ENCODE measurements at places on chromosomes 3 and 15.
A peak's percentile ranks its signal among the peaks of the same experiment; 100 is the strongest.

DNA sequence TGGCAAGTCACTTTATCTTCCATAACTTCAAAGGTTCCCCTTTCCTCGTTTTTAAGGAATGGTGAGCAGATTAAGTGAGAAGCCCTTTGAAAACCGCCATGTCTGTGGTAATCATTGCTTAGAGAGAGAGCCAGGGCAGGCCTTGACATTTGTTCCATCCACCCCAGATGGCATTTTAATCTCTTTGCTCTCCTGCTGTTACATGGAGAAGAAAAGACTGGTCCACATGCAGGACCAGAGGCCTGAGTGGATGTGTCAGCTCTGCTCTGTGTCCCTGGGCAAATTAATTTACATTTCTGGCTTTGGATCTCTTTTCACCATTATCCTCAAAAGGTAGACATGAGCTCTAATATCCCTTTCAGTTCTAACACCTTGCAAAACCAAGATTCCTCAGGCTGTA is 157.3 kb upstream of the LPP start:
- DNase-seq, result no peak

- no peak for DNase-seq
Observed at GRCh38 chr3:184598574-184598927, 37.0 kb downstream of the EPHB3 start.

DNA sequence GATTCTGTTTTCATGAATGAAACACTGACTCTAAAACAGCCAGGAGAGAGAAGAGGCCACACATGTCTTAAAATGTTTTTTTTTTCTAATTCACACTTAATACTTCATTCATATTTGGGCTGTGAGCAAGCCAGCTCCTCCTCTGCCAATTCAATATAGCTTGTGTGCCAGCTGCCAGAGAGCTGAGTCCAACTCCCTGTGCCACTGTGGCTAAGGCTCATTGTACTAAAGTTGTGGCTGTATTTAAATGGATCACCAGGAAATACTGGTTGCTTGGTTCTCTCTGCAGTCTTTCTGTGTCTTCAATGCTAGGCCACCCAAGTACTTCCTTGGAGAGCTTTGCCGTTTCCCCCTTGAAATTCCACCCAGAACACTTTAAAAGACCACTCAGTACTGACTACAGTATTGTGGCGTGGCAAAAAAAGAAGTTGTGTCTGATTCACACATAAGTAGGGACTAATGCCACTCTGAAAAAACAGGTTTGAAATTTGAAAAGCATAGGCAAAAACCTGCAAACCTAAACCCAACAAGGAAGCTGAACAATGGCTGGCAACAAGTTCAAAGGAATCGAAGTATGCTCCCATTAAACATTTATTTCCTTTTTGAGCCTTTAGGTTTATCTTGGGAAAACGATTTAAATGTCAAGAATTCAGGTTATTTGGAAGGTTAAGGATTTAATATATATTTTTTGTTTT is 524.7 kb downstream of the DIPK2A start:
- no peak for DNase-seq

- DNase-seq, result no peak
Observed at GRCh38 chr15:83018436-83018835, 7.0 kb upstream of the C15orf40 start.

GRCh38 chr15:79988448-79989117 is 17.6 kb upstream of the BCL2A1 start:
- no peak for DNase-seq

DNA sequence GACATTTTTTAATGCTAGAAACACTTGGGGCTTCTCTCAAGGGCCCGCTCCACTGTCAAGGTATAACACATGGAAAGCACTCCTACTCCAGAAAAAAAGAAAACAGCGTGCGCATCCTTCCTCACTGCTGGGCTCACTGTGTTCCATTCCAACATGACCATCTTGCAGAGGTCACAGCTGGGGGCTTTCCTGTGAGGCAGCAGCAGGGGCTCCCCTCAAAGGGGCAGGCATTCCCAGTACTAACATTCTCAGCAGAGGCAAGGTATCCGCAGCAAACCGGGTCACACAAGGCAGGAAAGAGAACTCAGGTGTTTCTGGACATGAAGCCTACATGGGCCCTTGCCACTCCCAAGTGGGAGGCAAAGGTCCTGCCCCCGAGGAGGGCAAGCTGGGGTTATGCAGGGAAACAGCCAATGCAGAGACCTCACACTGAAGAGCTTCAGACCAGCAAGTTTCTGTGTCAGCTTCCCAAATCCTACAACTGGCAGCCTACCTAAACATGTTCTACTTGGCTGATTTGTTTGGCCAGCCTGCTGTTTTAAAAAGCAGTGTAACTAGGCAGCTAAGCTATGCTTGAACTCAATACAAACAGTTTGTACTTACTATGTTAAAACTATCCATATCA is 6.4 kb downstream of the BDH1 start:
- no peak for DNase-seq

GRCh38 chr15:26126819-26127387 is 263.8 kb upstream of the ATP10A start:
- no peak for DNase-seq

DNA sequence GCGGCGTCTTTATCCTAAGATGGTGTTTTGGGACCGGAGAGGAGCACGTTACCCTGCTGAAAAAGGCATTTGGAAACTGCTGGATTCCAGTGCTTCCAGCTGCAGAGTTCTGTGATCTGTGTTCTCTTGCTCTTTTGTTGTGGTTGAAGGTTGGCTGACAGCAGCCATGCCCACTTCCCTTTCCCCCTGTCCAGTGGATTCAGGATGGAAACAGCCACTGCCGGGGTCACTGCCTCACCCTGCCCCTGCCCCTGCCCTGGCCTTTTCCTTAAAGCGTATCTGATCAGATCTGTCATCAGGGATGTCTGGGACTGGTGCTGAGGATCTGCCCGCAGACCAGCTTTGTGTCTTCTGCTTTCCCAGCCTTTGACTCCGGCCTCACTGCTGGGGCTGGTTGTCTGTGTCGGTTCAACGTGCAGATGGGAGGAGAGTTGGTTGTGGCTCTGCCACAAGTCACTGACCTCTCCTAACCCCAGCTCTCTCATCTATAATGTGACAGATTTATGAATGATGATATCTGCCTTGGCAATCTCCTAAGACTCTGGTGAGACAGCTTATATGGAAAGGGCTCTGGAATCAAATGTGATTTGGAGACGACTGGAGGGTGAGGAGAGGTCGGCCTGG is 219.4 kb upstream of the BHLHE40 start:
- DNase-seq, result no peak

- DNase-seq, result no peak
Observed at GRCh38 chr3:47607335-47607734, 28.7 kb upstream of the CSPG5 start.

- no peak for DNase-seq
Observed at GRCh38 chr3:110123946-110124345, 786.6 kb upstream of the DPPA4 start.

GRCh38 chr3:194139071-194139813 is 3.3 kb downstream of the HES1 start:
- DNase-seq, result no peak

DNA sequence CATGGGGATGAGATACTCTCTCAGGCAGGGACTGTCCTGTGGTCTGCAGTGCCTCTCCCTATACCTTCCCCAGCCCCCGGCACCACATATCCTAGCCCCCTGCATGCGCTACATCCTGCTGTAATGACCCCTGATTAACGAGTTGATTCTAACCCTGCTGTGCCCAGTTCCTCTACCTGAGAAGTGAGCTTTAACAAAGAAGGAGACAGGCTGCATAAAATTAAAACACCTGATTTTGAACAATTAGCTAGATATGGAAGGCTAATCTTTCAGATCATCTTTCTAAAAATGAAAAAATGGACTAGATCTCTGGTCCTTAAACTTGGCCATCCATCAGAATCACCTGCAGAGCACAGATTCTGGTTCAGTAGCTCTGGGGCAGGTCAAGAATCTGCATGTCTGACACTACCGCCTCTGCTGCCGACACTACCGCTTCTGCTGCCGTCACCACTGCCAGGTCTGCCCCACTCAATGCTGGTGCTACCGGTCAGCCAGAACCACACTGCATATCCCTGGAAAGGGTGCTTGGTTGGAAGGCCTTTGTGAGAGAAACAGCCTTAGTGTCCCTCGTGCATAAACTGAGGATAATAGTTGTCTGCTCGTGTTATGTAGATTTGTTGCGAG is 33.6 kb upstream of the ZBTB38 start:
- no peak for DNase-seq

DNA sequence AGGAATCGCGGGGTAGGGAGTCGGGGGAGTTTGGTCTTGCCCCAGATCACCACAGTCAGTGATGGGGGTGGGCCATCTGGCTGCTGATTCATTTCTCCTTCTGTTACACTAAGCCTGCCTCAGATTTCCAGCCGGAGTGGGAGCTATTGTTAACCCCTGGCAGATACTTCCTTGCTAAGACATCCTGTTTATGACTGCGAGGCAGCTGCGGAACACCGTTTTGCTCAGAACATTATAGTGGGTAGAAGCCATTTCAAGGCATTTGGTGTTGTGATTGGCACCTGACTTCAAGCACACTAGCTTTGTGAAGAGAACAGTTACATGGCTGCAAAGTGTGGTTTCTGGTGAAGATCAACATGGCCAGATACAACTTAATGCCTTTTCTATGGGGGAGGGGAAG is 73.8 kb downstream of the FLNB start:
- no peak for DNase-seq

- DNase-seq, result no peak
Observed at GRCh38 chr3:25455441-25456132, 27.5 kb downstream of the RARB start.

- DNase-seq, result no peak
Observed at GRCh38 chr3:43388175-43388574, 101.8 kb downstream of the SNRK start.

- DNase-seq, result peak; percentile 91
Observed at GRCh38 chr3:14921034-14921616, 26.3 kb upstream of the NR2C2 start.

- DNase-seq, result no peak
Observed at GRCh38 chr3:25170021-25170420, 258.0 kb upstream of the RARB start.

GRCh38 chr3:43957553-43957952 is 266.8 kb downstream of the ABHD5 start:
- DNase-seq, result no peak
